Upper lobe of left lung (tissue), 6 donors: ENCODE measurements at places on chromosomes 1 and 21. TPM values are rescaled to one million over a fixed set of nuclear protein-coding genes. Genes with fewer than 3 reads are reported as not detected.
A peak's percentile ranks its signal among the peaks of the same experiment; 100 is the strongest.

GNAT2 gene
- 0.20 TPM for total RNA-seq

DNA sequence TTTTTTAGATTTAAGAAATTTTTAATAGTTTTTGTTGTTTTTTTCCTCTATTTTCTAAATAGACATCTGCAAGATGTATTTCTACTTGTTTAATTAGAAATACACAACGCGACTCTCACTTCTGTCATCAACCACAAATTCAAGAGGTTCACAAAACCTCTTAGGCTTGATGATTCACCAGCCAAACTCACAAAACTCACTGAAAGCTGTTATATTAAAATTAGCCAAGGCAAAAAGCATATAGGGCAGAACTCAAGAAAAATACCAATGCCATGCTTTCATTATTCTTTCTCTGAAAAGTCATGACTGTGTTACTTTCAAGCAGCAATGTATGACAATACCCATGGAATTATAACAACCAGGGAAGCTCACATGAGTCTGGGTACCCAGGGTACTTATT, 487.0 kb upstream of the RGS18 start:
- H3K4me3 ChIP-seq = no peak overlapping the region
- no peaks in the 10 kb centered on the region for H3K27me3 ChIP-seq
- H3K36me3 ChIP-seq = no peaks in the 10 kb centered on the region
- no peaks in the 10 kb centered on the region for H3K4me1 ChIP-seq

GRCh38 chr1:208909011-208909984, 665.1 kb upstream of the PLXNA2 start:
- no peaks in the 10 kb centered on the region for H3K27me3 ChIP-seq
- H3K27ac ChIP-seq = no peak overlapping the region
- no peaks in the 10 kb centered on the region for H3K36me3 ChIP-seq

DNA sequence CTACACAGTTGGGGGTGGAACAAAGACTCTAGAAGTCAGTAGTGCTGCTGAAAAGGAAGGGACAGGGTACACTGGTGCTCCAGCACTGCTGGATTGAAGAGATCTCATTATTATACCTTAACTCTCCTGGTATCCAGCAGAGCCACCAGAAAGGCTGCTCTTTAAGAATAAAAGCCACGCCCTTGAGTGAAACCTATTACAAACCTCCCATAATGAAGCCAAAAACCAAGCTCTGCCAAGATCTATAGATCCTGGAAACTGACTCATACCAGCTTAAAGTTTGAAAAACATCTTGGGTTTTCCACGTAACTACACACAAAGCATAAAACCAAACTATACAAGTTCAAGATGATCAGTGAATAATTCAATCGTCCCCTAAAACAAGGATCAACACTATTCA, 38.0 kb downstream of the ADSS2 start:
- peaks cover 46% of the 10 kb centered on the region for H3K36me3 ChIP-seq
- H3K27ac ChIP-seq = no peak overlapping the region
- no peaks in the 10 kb centered on the region for H3K4me1 ChIP-seq
- DNase-seq = no peak
- H3K27me3 ChIP-seq = no peaks in the 10 kb centered on the region

GRCh38 chr1:199279872-199280645, 641.2 kb downstream of the PTPRC start:
- DNase-seq = no peak
- H3K27me3 ChIP-seq = no peaks in the 10 kb centered on the region
- H3K4me3 ChIP-seq = no peak overlapping the region
- no peaks in the 10 kb centered on the region for H3K36me3 ChIP-seq

DNA sequence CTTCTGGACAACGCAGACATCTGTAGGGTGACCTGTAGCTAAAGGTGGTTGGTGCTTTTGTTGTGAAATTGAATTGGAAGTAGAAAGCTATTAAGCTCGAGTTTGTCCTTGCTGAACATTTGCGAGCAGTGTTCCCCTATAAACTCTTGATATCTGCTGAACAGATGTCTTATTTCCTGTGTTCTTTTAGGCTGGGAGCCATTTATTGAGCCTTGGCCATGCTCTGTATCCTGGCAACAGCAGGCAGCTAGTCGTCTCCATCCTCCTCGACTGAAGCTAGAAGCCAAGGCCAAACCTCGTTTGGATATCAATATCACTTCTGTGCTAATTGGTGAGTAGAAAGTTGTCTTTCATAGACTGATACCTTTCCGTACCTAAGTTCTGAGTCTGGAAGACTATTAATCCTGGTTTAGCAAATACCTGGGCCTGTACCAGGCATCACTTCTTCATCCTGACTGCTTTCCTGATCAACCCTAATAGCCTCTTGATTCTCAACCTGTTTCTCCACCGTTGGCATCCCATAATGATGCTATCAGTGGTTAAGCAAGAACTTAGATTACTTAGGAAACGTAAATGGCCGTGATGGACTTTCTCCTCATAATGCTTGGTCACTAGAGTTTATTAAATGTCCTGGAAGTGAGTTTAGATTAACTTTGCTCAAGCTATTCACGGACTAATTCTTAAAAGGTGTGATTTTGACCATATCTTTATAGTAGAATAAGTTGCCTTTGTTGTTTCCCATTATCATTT, 103.4 kb downstream of the VPS13D start:
- H3K27me3 ChIP-seq = no peaks in the 10 kb centered on the region
- no peak overlapping the region for H3K4me3 ChIP-seq
- H3K36me3 ChIP-seq = peaks cover 96% of the 10 kb centered on the region
- DNase-seq = no peak
- no peaks in the 10 kb centered on the region for H3K4me1 ChIP-seq
- no peak overlapping the region for H3K27ac ChIP-seq

DNA sequence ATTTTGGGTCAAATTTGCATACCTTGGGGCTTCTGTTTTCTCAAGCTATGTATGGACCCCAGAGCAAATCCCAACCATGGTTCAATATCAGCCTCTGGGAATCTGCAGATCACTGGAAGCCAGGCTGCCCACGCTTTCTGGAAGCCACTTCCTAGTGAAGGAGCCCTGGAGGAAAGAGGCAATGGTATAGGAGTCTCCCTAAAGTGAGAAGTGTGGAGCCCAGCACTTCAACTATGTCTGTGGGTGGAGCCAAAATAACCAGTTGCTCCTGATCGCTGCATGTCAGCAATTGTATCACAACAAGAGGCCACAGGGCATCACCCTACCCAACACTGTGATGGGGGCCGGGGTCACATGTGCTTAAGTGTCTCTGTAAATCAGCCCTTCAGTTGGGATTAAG, 26.9 kb downstream of the ETS2 start:
- H3K27ac ChIP-seq = peak overlapping the region; percentile 83
- no peaks in the 10 kb centered on the region for H3K27me3 ChIP-seq
- no peaks in the 10 kb centered on the region for H3K36me3 ChIP-seq
